Inflammatory macrophage treated with lipopolysaccharide for 4 hours (primary cell): ENCODE measurements at places on chromosomes 12 and 14.

GRCh38 chr12:13686260-13686659 lies 295.1 kb downstream of the GRIN2B start:
- DNase-seq = no peak

- no peak for DNase-seq
Observed at GRCh38 chr14:69093631-69094421, 59.1 kb downstream of the DCAF5 start.

GRCh38 chr12:120230326-120230973 lies 29.5 kb upstream of the RPLP0 start:
- no peak for DNase-seq

DNA sequence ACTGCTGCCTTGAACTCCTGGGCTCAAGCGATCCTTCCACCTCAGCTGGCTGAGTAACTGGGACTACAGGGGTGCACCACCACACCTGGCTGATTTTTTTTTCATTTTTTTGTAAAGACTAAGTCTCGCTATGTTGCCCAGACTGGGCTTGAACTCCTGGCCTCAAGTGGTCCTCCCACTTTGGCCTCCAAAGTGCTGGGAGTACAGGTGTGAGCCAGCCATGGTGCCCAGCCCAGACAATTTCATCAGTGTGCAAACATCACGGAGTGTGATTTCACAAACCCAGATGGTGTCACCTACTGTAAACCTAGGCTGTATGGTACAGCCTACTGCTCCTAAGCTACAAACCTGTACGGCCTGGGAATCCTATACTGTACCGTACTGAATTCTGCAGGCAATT lies 6.9 kb upstream of the BCL7A start:
- no peak for DNase-seq

- no peak for DNase-seq
Observed at GRCh38 chr12:2477009-2477766, 317.6 kb upstream of the FKBP4 start.

DNA sequence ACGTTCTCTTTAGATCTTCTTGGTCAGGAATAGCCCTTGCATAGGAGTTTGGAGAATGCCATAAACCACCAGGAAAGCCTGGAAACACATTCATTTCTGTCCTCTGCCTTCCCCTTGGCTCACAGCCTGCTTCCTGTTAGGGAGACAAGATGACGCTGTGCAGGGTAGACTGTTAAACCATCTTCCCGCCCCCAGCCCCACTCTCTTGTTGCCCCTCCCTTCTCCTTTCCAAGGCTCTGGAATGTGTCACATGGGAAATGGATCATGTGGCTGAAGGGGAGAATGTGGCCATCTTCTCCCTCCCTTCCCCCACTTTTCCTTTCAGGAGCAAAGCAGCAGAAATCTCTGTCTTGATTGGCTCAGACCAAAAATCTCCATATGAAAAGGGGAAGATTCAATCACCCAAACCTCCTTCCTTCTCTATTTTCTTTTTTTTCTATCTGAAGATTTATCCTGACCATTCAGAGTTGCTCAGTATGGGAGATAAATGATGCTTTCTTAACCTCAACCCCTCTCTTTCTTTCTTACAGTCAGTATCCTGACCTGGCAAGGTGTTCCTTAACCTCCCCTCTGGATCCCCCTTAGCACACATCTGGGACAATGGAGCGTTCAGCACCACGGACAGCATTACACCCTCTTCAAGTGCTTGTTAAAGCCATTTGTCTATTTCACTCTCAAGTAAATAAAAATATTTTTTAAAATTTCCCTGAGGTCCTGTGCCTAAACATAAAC lies 11.4 kb downstream of the GPR19 start:
- DNase-seq = no peak

- DNase-seq = no peak
Observed at GRCh38 chr14:94494085-94494484, 15.2 kb downstream of the SERPINA12 start.

DNA sequence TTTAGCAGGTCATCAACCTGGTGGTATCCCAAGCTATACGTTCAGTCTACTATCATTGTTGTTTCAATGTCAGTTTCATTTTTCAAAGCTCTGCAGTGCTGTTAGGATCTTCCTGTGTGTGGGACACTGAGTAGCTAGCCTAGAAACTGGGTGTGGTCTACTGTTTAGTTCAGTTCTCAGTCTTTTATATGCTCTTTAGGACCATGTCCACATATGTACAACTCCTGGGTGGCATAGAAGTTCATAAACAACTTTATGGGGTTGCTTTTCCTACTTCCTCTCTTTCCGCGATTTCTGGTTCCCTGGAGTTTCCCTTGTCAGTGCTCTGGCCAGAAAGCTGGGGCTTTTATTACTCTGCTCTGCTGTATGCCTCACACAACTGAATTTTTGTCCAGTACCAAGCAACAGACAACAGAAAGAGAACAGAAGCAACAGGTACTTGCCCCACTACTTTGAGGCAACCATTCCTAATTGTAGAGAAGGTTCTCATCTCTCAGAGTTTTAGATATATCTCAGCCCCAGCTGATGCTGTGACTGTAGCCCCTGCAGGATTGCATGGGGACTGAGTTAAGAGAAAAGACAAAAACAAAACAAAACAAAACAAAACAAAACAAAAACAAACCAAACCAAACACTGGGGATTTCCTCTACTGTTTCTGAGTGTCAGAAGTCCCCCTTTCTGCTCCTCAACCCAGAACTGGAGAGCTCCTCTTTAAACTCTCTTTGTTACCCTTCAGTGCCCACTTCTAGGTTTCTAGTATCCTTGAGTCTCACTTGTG lies 30.3 kb downstream of the MIS18BP1 start:
- peak; percentile 6 for DNase-seq

GRCh38 chr12:94504386-94504785 lies 44.7 kb upstream of the CEP83 start:
- no peak for DNase-seq

DNA sequence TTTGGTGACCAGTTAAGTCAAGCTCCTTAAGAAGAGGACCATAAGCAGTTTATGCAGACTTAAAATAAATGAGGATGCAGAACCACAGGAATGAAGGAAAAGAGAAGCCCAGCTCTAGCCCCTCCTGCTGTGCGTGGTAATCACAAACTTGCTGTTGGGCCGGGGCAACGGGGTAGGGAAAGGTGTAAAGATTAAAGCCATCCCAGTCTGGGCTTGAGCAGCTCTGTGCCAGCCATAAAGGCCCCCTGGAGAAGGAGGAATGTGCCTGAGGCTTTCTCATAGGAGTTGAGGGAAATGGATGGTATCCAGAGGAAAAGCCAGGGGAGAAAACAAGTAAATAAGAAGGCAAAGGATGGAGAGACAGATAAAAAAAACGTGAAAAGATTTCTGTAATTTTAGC lies 25.1 kb downstream of the TEP1 start:
- no peak for DNase-seq

GRCh38 chr14:47863441-47863840 lies 188.0 kb upstream of the MDGA2 start:
- DNase-seq = no peak

DNA sequence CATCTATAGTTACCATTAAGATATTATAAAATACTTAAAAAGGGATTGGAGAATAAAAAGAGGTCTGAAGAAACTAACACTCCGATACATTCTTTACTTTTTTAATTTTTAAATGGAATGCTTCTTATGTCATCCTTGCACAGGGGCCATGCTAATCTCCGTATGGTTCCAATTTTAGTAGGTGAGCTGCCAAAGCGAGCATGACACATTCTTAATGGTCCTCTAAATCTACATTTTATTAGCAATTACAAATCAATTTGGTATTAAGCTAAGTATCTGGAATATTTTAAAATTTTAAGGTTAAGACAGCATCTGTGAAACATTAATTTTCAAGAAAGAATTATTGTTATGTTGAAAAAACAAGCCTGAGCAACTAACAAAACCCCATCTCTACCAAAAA lies 6.2 kb upstream of the ARID4A start:
- DNase-seq = no peak

DNA sequence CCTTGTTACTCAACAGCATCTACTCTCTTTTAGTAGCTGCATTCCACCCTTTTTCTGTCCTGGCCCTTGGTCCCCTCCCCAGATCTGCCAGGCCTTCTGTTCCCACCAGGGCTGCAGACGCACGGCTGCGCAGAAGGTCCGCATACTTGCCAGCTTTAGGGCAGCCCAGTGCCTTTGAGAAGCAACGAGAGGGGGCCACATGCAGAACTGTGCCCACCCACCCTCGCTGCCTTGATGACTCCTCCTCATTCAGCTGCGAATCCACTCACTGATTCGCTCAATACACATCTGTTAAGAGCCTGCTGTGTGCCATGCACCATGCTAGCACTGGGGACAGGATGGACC lies 39.2 kb downstream of the PRIMA1 start:
- DNase-seq = no peak

DNA sequence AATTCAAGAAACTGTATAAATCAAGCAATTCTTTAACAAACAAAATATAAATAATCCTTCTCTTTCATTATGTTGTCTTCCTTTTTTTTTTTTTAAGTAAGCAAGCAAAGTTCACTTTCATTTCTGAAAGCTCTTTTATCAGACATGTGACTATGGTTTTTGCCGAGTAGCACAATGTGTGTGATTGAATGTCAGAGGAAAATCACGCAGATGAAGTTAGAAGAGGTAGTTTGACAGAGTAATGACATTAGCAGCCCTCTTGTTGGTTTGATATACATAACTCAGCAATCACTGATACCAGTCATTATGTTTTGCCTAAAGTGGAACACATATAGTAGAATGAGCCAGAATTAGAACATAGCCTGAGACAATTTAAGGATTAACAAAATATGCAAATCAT lies 19.0 kb downstream of the ALX1 start:
- DNase-seq = no peak

GRCh38 chr12:11743423-11744409 lies 94.2 kb downstream of the ETV6 start:
- DNase-seq = no peak

DNA sequence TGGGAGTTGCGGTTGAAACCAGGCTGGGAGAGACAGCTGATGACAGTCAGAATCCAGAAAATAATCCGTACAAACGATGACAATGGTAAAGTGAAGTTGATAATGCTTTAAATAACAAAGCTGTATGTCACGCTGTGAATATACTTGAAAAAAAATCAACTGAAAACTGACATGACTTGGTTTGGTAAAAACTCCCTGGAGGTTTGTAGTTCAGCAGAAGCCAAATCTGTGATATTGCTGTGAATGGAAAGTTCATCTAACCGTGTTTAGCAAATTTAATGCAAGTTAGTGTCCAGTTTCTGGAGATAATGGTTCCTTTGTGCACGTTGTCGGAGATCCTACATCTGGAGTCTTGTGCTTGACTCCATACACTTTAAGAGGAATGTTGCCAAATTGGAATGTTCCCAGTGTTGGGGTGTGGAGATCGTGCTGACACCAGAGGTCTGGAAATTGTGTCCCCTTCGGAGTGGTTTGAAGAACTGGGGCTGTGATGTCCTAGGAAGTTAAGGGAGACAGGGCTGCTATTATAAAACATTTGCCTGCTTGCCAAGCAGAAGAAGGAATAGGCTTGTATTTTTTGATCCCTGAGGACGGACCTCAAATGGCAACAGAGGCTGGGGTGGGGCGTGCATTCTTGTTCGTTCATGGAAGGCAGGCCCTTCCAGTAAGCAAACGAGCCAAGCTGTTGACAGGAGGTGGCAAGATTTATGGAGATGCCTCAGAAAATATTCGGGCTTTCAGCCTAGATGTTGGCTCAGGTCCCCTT lies 30.6 kb downstream of the PPFIBP1 start:
- DNase-seq = no peak

GRCh38 chr14:79557309-79557708 lies 654.0 kb downstream of the DIO2 start:
- no peak for DNase-seq

- no peak for DNase-seq
Observed at GRCh38 chr12:6569312-6569711, 1.2 kb upstream of the NOP2 start.

DNA sequence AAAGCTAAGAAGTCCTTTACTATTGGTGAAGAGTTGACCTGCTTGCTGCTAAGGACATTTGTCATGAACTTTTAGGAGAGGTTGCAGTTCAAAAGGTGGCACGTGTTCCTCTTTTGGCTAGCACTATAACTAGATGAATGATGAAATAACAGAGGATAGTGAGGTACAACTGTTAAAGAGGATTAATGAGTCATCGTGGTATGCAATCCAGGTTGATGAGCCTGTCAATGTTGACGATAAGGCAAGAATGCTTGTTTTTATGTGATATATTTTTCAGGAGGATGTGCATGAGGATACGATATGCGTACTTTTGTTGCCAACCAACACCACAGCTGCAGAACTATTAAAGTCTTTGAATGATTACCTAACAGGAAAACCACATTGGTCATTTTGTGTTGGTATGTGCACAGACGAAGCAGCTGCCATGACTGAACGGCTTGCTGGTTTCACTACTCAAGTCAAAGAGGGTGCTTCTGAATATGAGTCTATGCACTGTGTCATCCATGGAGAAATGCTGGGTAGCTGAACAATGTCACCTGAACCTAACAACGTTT lies 10.6 kb downstream of the CEP128 start:
- DNase-seq = peak; percentile 75

GRCh38 chr14:72921396-72921795 lies 4.9 kb upstream of the DCAF4 start:
- DNase-seq = no peak

DNA sequence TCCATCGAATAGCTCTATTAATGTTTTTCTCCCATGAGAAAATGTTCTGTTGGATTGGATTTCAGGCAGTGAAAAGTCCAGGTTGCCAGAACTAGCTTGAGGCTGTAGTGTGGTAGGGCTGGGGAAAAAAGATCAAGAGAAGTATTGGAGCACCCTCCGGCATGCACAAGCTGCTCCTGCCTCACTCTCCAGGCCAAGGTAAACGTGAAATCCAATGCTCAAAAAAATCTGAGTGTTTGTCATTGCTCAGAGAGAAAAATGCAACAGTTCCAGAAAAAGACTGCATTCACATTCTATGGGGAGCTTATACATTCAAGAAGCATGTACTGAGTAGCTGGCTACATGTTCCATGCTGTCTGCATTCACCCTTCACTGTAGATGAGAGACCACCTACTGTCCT lies 680.9 kb upstream of the TBX3 start:
- no peak for DNase-seq

DNA sequence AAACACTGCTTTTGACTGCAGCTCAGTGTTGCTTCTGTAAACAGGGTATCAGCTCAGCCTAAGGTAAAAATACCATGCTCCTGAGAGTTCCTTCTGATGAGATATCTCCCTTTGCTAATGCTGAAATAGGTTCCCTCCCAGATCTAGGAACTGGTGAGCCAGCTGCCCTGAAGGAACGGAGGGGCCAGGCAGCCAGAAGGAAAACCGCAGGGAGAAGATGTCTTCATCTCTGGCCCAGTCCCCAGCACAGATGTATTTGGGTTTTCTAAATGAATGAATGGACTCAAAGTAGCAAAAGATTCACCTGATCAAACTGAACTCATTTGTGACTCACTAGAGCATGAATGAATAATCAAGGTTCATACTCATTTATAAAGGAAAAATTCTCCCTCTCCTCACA lies 247.8 kb downstream of the MSRB3 start:
- no peak for DNase-seq

DNA sequence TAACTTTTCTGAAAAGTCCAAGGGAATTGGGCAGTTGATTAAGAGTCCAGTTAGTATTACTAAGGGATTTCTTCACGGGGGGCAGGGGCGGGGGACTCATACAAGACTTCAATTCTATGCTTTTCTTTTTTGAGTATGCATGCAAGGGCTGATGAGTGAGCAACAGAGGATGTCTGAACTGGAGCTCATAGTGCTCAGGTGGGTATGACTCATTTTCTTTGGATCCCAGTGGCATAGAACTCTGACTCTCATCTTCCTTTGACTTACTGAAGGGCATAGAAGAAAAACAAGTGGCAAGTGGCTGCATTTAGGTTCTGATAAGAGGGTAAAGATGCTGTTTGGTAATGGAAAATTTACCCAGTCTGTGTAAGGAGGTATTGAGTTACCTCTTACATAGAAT lies 749.2 kb downstream of the NOVA1 start:
- no peak for DNase-seq
